ENCODE measurements at places on chromosomes 11 and 22.
A peak's percentile ranks its signal among the peaks of the same experiment; 100 is the strongest.

DNA sequence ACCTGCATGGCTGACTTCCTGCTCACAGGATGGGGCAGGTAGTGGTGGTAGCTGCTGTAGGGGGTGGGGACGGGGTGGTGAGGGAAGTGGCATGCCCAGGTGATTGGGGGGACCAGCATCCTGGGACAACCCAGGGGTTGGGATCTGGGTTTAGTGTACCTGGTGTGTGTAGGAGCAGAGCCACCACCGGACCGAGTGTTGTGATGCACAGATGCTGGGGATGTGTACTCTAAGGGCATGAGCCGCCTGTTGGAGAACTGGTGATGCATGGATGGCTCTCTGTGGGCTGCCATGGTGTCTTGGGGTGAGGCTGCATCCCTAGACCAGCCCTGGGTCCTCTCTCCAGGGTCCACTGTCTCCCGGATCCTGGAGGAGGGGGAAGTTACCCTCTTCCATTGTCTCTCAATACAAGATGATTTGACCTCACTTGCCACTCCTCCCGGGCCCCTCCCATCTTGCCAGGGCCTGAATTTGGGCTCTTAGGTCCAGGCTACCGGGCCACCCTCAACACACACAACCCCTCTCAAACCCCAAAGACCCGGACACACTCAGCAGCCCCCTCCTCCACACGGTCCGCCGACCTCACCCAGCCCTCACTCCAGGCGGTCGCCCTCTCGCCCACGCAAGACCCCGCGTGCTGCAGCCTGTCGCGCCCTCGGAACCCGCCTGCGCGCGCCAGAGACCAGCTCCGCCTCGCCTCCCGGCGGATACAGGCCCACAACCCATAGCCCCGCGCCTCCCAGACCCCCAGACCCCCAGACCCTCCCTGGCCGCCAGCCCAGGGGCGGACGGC is 619 bp downstream of the LRRC75B start:
- DNase-seq = peak; percentile 49
- H3K36me3 ChIP-seq = peaks cover 24% of the 10 kb centered on the region
- H3K4me3 ChIP-seq = peak overlapping the region; percentile 70
- peak overlapping the region; percentile 75 for H3K27ac ChIP-seq

GRCh38 chr11:118295199-118295598 is 9.3 kb upstream of the CD3E start:
- H3K36me3 ChIP-seq = no peaks in the 10 kb centered on the region
- no peak for DNase-seq
- H3K27ac ChIP-seq = no peak overlapping the region
- H3K4me1 ChIP-seq = peaks cover 3% of the 10 kb centered on the region

GRCh38 chr11:108698844-108699642 is 34.2 kb downstream of the DDX10 start:
- H3K4me1 ChIP-seq = no peaks in the 10 kb centered on the region
- H3K27ac ChIP-seq = no peak overlapping the region
- H3K27me3 ChIP-seq = no peaks in the 10 kb centered on the region
- H3K4me3 ChIP-seq = no peak overlapping the region

DNA sequence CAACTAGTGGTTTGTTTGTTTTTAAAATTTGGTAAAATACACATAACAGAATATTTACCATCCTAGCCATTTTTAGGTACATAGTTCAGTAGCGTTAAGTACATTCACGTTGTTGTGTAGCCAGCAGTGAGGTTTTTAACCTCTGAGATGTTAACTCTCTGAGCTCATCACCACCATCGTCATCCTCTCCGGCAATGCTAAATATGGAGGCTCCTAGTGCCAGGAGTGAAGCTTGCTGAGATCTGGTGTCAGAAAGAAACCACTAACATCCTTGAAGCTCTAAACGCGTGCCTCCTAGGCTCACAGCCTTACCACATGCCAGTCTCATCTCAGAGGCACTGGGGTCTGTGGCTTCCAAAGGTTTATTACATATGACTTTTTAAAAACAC is 330.2 kb upstream of the B3GAT1 start:
- no peaks in the 10 kb centered on the region for H3K36me3 ChIP-seq
- no peaks in the 10 kb centered on the region for H3K27me3 ChIP-seq
- H3K4me3 ChIP-seq = no peak overlapping the region
- peak; percentile 22 for DNase-seq

GRCh38 chr22:29625090-29625825 is 21.8 kb downstream of the NF2 start:
- H3K27ac ChIP-seq = no peak overlapping the region
- H3K27me3 ChIP-seq = no peaks in the 10 kb centered on the region
- H3K4me1 ChIP-seq = peaks cover 8% of the 10 kb centered on the region
- peak; percentile 49 for DNase-seq
- H3K4me3 ChIP-seq = no peak overlapping the region

GRCh38 chr22:19596680-19597398 is 72.6 kb upstream of the CLDN5 start:
- H3K4me1 ChIP-seq = no peaks in the 10 kb centered on the region
- no peak for DNase-seq
- no peak overlapping the region for H3K27ac ChIP-seq
- H3K4me3 ChIP-seq = no peak overlapping the region

DNA sequence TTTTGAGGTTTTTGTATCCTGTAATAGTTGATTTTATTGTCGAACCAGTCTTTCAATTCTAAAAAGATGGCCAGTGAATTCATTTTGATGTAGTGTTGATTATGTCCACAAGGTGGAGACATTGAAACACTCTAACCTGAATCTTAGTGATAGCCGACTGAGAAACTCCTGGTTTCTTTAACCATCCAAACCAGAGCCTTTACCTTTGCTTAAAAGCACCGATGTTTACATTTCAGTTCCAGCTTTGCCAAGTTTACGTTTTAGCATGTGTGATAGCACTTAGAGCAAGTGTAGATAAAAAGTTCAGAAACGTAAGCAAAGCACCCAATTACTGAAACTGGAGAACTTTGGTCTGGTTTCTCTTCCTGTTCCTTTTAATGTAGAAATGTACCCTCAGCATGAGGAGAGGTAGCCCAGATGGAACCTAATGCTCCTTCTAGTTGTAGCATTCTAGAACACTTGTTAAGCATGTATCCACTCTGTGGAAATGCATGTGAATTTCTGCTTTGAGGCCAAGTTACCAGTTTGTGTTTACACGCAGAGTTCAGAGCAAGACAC is 208.6 kb downstream of the DBX1 start:
- H3K36me3 ChIP-seq = peaks cover 10% of the 10 kb centered on the region
- peak overlapping the region; percentile 7 for H3K27ac ChIP-seq
- H3K4me3 ChIP-seq = no peak overlapping the region
- peak; percentile 40 for DNase-seq
- H3K27me3 ChIP-seq = no peaks in the 10 kb centered on the region

- no peaks in the 10 kb centered on the region for H3K36me3 ChIP-seq
- H3K4me1 ChIP-seq = no peaks in the 10 kb centered on the region
- no peaks in the 10 kb centered on the region for H3K27me3 ChIP-seq
These were observed 6.9 kb upstream of the RBM4B start for GRCh38 chr11:66684635-66685034.

DNA sequence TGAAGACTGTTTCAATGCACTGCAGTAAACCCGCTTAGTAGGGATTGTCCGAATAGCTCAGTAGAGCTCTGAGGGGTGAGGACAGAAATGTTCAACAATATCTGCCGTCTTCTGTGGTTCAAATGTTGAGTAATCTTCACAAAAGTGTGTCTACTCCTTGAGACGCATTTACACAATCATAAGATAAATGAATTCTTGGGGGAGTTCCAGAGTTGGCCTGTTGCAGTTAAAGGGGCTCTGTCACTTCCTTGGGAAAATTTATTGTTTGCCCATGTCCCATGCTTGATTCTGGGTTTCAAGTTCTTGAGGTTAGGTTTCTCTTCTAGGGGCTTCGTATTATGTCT is 614 bp downstream of the ANO3 start:
- no peak overlapping the region for H3K27ac ChIP-seq
- H3K27me3 ChIP-seq = peaks cover 12% of the 10 kb centered on the region
- no peak overlapping the region for H3K4me3 ChIP-seq
- no peaks in the 10 kb centered on the region for H3K36me3 ChIP-seq

- H3K4me3 ChIP-seq = no peak overlapping the region
- no peak overlapping the region for H3K27ac ChIP-seq
- no peaks in the 10 kb centered on the region for H3K27me3 ChIP-seq
- no peaks in the 10 kb centered on the region for H3K4me1 ChIP-seq
- no peak for DNase-seq
These were observed 265.9 kb upstream of the MPPED2 start for GRCh38 chr11:30852091-30852490.

DNA sequence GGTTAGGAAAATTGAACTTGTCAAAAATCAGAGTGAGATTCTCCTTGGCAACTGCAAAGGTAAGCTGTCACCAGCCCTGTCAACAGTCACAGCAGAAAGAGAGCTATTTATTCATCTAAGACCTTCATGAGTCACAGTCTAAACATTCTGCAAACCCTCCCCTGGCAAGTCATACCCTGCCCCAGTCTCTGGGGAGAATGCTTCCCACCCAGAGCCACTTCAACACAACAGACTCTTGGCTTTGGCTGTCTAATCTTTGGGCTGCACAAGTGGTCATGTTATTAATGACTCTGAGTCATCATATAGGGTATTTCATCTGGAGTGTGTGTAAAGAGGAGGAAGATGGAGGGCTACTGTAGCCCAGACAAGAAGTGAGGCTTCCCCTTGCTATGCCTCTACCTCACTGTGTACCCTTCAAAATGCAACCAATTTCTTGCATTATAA is 153.4 kb downstream of the CCDC34 start:
- H3K4me3 ChIP-seq = no peak overlapping the region
- peak overlapping the region; percentile 23 for H3K27ac ChIP-seq

DNA sequence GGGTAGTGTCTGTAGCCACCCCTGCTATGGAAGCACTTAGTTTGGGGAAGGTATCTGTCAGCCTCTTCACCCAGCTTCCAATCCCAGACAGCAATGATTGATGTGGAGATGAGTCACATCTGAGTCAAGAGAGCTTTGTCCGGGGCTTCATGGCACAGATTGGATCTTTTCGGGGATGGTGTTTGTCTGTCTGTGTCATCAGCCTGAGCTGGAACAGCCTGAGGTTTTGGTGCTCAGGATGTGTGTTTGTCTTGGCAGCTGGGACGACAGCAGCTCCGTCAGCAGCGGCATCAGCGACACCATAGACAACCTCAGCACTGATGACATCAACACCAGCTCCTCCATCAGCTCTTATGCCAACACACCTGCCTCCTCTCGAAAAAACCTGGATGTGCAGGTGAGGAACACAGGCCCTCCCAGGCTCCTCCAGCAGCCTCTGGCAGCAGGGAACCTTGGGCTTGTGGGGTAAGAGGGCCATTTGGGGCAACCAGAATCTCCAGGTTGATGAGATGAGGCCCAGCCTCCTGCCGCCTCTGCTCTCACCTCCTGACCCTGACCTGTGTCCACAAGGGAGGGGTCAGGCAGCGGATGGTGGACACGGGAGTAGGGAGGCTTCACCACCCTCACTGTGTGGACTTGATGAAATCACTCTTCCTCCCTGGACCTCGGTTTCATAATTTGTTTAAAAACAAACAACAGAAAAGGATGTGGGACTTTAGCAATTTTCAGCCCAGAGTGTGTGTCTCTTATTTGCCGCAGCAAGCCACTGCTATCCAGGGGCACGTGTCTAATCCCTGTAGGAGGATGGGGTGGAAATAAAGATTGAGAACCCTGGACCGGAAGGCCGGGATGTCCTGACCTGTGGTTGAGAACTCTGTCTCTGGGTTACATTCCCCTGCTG is 124.3 kb downstream of the DBX1 start:
- H3K36me3 ChIP-seq = peaks cover 3% of the 10 kb centered on the region
- peaks cover 8% of the 10 kb centered on the region for H3K4me1 ChIP-seq
- H3K27me3 ChIP-seq = no peaks in the 10 kb centered on the region
- H3K4me3 ChIP-seq = no peak overlapping the region

GRCh38 chr22:30249049-30250038 is 2.8 kb upstream of the LIF start:
- peak overlapping the region; percentile 1 for H3K27ac ChIP-seq
- peaks cover 10% of the 10 kb centered on the region for H3K36me3 ChIP-seq
- H3K27me3 ChIP-seq = peaks cover 5% of the 10 kb centered on the region
- H3K4me1 ChIP-seq = peaks cover 66% of the 10 kb centered on the region
- H3K4me3 ChIP-seq = no peak overlapping the region

GRCh38 chr11:47105974-47106373 is 70.7 kb downstream of the ARFGAP2 start:
- no peaks in the 10 kb centered on the region for H3K27me3 ChIP-seq
- H3K27ac ChIP-seq = no peak overlapping the region
- peak; percentile 68 for DNase-seq
- H3K4me3 ChIP-seq = no peak overlapping the region

Data from large intestine (tissue), 12 donors.